ENCODE measurements at places on chromosomes 7 and 10. TPM values are rescaled to one million over a fixed set of nuclear protein-coding genes. Genes with fewer than 3 reads are reported as not detected.

The PSD gene
- total RNA-seq = 2.5 TPM

The ABCA13 gene
- not detected for total RNA-seq

The VPS26A gene
- total RNA-seq = 44.8 TPM

The TRIL gene
- total RNA-seq = not detected

The ZNF467 gene
- total RNA-seq = 0.24 TPM

The ADAP1 gene
- 67.7 TPM for total RNA-seq

The PAXIP1 gene
- total RNA-seq = 23.1 TPM

The MXI1 gene
- 8.6 TPM for total RNA-seq

The ADARB2 gene
- not detected for total RNA-seq

The WNT8B gene
- not detected for total RNA-seq

The GRM3 gene
- not detected for total RNA-seq

The SCIN gene
- 0.29 TPM for total RNA-seq

The ATOH7 gene
- not detected for total RNA-seq

The RNLS gene
- total RNA-seq = 7.0 TPM

The SPDYE2 gene
- total RNA-seq = not detected

The PRSS2 gene
- not detected for total RNA-seq

The CASP7 gene
- total RNA-seq = 21.4 TPM

The RBAK gene
- total RNA-seq = 9.6 TPM

The NEUROD6 gene
- total RNA-seq = not detected

The MALRD1 gene
- total RNA-seq = not detected
